ENCODE measurements at places on chromosomes 6 and 20. TPM values are rescaled to one million over a fixed set of nuclear protein-coding genes. Genes with fewer than 3 reads are reported as not detected.

DNA sequence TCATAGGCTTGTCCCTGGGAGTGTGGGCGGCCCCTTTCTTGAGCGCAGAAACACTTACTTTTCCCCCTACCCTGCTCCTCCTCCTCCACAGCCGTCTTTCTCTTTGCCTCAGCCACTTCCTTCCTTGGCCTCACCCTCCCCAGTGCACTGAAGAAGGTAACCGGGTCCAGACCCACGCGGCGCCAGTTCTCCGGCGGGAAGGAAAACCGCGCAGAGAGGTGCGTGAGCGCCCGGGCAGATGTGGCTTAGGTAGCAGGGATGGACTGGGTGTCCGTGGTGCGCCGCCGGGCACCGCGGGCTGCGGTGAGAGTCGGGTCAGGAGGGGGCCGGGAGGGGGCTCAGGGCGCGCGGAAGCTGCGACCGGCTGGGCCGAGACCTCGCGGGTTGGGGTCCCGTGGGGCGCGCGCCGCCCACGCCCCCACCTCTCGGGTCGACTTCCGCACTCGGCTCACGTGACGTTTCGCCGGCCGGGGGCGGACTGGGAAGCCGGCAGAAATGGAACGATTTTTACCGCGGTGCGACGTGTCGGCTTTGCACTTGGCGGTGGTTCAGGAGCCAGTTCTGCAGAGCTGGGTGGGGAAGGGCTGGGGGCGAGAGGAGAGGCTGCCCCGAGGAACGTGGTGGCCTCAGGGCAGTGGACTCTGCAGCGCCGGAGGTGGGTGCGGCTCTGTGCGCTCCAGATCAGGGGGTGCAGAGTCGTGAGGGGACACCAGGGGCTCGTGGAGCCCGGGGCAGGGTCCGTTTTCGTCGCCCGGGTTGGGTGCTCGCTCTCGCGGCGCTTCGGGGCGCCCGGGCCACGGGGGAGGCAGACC is at the start of gene ABRACL:
Gene ABRACL, plus strand, starts transcription at position 88 of the 812 bp plus-strand sequence. CDS start 5,416 bp downstream, outside the sequence.
- DNase-seq: peak; percentile 47

GRCh38 chr20:52832151-52832774 is 139.9 kb upstream of the TSHZ2 start:
- no peak for DNase-seq

- DNase-seq: no peak
Observed at GRCh38 chr6:9711365-9711764, 703.5 kb downstream of the TFAP2A start.

DEFB119 gene
- total RNA-seq: not detected

ADGRG6 gene
- not detected for total RNA-seq

- no peak for DNase-seq
Observed at GRCh38 chr6:13305791-13306190, 22.5 kb downstream of the TBC1D7 start.

PROKR2 gene
- not detected for total RNA-seq

DNA sequence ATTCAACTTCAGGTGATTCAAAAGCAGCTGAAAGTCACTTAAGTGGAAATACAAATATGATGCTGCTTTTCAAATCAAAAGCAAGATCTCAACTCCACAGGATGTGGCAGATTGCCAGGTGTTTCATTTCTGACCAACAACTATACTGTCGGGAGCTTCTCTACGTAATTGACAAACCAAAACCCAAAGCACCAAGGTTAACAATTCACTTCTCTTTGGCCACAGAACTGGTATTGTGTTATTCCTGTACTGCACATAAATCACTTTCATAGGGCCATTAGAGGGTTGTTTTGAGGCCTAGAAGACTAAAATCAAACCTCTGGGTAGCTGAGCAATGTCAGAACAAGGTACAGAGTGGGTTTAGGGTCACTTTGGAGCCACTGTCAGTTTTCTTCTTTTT is 169.7 kb downstream of the HAO1 start:
- DNase-seq: no peak

C6orf58 gene
- not detected for total RNA-seq

ANKEF1 gene
- total RNA-seq: 1.6 TPM

DNA sequence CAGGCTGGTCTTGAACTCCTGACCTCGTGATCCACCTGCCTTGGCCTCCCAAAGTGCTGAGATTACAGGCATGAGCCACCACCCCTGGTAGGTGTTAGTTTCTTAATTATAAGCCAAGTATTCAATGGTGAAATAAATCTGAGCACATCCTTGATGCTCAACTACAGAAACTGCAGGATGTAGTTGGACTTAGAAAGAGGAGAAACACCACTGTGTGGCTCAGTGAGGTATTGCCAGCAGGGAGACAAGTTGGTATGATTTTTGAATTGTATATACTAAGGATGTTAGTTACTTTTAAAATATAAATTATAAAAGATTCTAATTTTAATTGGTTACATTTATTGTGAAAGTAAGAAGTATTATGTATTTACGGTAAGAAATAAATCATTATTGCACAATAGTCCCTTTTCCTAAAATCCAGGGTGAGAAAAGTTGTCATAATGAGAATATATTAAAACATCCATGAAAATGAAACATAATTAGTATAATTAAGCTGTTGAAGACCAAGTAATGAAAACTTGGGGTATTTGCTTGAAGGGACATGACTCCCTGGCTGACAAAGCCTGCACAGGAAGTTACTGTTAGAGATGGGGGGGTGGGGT is 17.6 kb downstream of the SLC18B1 start:
- peak; percentile 27 for DNase-seq

PRDM13 gene
- not detected for total RNA-seq

LPA gene
- total RNA-seq: not detected

TMEM74B gene
- total RNA-seq: not detected

DNA sequence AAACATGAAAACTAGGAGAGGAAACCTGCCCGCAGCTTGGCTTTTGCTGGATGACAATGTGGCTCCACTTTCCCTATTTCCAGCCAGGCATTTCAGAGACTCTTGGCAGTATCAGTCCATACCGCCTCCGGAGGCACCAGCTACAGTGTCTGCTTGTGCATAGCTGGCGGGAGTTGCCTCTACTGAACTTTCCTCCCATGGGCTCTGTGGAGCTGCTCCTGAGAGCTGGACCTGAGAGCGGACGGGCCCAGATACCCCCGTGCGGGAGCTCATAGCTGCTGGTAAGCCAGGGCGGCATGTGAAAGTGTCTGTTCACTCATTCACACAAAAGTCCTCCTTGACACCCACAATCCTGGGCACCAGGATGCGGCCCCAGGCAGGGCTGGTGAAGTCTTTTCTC is 130.3 kb upstream of the PMEPA1 start:
- DNase-seq: no peak

FKBP1C gene
- 0.75 TPM for total RNA-seq

- DNase-seq: peak; percentile 59
Observed at GRCh38 chr6:30013291-30013922, 47.7 kb upstream of the POLR1H start.

GRCh38 chr20:32034581-32035425 is 17.2 kb upstream of the HCK start:
- DNase-seq: peak; percentile 10

BNIP5 gene
- total RNA-seq: not detected

TNFAIP3 gene
- 1,163 TPM for total RNA-seq

BIRC7 gene
- total RNA-seq: not detected

DNA sequence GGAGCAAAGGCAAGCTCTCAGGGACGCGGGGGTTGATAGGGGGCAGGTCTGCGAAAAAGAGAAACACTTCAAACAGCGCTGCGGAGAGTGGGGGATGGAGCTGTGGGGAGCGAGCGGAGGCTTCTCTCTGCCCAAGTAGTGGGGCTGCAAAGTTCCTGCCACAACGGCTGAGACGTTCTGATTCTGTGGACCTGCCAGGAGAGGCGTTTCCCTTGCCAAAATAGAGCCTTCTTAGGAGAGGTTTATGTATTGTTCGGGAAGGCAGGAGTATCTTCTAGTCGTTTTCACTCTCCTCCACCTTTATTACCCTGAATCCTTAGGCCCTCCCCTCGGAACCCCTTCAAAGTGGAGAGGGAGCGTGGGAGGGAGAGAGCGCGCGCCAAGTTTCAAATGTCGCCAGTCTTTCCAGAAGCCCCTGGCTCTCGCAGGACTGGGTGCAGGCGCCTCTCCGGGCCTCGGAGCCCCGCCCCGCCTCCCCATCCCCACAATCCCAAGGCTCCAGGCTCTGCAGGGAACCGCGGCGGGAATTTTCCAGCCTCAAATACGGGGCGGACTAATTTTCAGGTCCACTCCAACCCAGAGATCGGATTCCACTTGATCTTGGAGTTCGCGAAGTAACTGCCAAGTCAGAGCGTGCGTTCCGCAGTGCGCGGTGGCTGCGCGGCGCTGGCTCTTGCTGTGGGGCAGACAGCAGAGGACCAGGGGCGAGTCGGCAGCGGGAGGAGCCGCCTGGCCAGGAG is 10.0 kb upstream of the POU3F2 start:
- DNase-seq: no peak

TAF11 gene
- total RNA-seq: 41.3 TPM

RNF39 gene
- not detected for total RNA-seq

- DNase-seq: no peak
Observed at GRCh38 chr20:58664883-58665282, 13.8 kb downstream of the STX16 start.

DNA sequence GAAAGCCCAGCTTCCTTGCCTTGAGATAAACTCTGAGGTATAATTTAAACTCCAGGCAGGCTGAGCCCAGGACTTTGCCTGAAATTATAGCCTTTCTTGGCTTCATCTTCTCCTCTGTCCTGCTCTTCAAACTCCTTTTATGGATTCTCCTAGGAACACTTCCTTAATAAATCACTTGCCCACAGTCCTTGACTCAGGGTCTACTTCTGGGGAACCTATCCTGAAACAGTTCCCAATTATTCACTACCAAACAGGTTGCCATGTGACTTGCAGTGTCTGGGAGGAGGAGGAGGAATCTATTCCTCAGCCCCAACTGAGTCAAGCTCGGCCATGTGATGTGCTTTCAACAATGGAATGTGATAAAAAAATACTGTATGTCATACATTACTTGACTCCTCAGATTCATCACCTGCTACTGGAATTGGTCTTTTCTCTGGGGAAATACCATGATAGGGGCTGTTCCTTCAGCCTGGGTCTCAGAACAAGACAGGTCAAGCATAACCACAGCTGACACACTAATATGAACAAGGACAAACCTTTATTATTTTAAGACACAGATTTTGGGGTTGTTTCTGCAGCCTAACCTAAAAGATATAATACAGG is 20.5 kb upstream of the CDKN1A start:
- DNase-seq: no peak

DNA sequence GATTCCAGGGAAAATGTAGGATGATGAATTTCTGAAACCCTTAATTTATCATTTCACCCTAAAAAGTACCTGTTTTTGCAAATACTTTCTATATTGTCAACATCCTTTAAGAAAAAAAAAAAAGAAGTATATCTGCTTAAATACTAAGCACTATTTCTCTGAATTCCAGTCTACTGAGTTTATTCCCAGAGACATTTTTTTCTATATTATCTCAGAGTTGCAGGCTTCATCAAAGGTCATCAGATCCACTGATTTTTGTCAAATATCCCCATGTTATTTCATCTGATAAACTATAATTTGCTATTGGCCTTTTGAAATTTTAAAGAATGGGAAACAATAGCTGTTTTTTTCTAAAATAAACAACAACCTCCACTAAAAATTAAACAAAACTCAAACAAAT is 357.6 kb upstream of the ID4 start:
- no peak for DNase-seq

- DNase-seq: peak; percentile 49
Observed at GRCh38 chr6:42453654-42454427, 2.1 kb upstream of the TRERF1 start.

DNA sequence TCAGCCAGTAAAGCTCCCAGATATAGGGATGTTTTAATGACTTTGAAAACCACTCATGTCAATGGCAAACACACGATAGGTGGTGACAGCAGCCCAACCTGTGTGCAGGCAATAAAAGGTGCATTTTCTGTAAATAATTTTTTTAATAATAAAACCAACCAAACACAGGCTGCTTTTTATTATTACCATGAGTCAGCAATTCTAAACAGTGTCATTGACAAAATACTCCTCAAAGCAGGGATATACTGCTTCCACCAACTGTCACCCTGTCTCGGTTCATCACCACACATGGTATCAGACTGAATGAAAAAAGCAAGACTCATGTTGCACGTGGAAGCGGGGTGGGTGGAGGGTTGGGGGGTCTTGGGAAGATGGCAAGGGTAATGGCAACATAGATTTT is 195.9 kb downstream of the ANKRD60 start:
- DNase-seq: no peak

STMND1 gene
- total RNA-seq: not detected

BPIFA3 gene
- total RNA-seq: not detected

DNA sequence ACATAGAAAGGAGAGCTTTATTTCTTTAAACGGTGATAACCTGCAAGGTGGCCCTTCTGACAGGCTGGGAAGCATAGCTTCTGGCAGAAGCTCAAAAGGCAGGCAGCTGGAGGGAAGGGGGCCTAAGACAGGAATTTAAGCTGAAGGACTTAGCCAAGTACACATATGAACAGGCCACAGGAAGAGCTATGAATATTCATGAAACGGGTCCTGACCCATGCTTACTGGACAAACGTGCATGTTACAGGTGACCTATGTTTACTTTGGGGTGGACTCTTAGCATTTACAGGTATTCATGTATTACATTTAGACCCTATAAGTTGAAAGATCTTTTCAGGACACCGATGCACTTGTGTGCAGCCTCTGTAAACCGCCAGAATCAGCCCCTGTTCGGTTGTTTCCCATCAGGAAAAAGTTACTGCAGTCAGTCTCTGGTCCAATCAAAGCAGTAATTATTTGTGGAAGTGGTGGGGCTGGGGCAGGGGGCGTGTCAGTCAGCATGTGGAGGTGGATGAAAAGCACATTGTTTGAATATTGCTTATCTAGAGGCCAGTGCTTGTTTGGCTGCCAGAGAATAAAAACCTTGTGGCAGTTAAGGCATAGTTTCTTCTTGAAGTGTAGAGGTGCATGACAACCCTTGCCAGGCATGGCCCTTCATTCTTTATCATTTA is 2.9 kb upstream of the GZF1 start:
- no peak for DNase-seq

DNA sequence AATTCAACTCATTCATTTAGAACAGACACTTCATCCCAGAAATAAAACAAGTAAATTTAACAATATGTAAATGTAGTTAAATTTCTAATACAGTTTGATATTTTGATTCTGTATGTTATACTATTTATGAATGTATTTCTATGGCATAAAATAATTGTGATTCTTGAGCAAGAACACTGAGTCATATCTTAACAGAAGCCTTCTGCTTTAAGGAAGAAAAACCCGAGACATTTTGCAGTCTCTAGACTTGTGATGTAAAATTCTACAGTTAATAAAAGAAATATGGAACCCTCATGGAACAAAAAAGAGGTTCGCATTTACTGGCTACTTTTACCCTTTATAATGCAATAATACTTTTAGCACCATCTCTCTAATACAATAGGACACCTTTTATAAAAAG is 47.9 kb upstream of the SCML4 start:
- DNase-seq: no peak

GRCh38 chr6:149197482-149197881 is 120.0 kb upstream of the TAB2 start:
- DNase-seq: no peak

- peak; percentile 61 for DNase-seq
Observed at GRCh38 chr6:117548797-117549301, 53.5 kb downstream of the GOPC start.

- DNase-seq: no peak
Observed at GRCh38 chr6:149471801-149472200, 13.0 kb downstream of the ZC3H12D start.

Measured in natural killer cell (primary cell).